Neural cell (in vitro differentiated cells): ENCODE measurements at places on chromosomes 5 and 9. TPM values are rescaled to one million over a fixed set of nuclear protein-coding genes. Genes with fewer than 3 reads are reported as not detected.

The GRXCR2 gene
- 0.36 TPM in 1 of 2 replicates, not detected in the other for polyA plus RNA-seq

The PCDHB2 gene
- polyA plus RNA-seq, result 103 and 105 TPM in 2 replicates

The CDX1 gene
- not detected in 2 replicates for polyA plus RNA-seq

The EHMT1 gene
- 53.0 and 65.8 TPM in 2 replicates for polyA plus RNA-seq

The IL7R gene
- polyA plus RNA-seq, result 0.10 TPM in 1 of 2 replicates, not detected in the other

The MSMP gene
- polyA plus RNA-seq, result not detected in 2 replicates

The SLC36A2 gene
- not detected in 2 replicates for polyA plus RNA-seq

The FOXD4L3 gene
- not detected in 2 replicates for polyA plus RNA-seq

The CORO2A gene
- polyA plus RNA-seq, result 1.9 TPM in 2 replicates

The TNFSF8 gene
- not detected in 2 replicates for polyA plus RNA-seq

The TXNDC8 gene
- polyA plus RNA-seq, result not detected in 2 replicates

The IL13 gene
- polyA plus RNA-seq, result 0.25 TPM in 1 of 2 replicates, not detected in the other

The BRD8 gene
- 96.1 and 118 TPM in 2 replicates for polyA plus RNA-seq

The EGR1 gene
- 8.9 and 15.6 TPM in 2 replicates for polyA plus RNA-seq

The CCNO gene
- 0.16 TPM in 1 of 2 replicates, not detected in the other for polyA plus RNA-seq

The FAM200C gene
- 21.6 and 22.6 TPM in 2 replicates for polyA plus RNA-seq

The FGF18 gene
- 1.2 TPM in 1 of 2 replicates, not detected in the other for polyA plus RNA-seq

The CD274 gene
- 0.16 TPM in 1 of 2 replicates, not detected in the other for polyA plus RNA-seq

The FOXD4L4 gene
- 0.10 TPM in 1 of 2 replicates, not detected in the other for polyA plus RNA-seq

The TMC1 gene
- not detected in 2 replicates for polyA plus RNA-seq

The FAM221B gene
- 0.09 TPM in 1 of 2 replicates, not detected in the other for polyA plus RNA-seq

The GPRIN1 gene
- polyA plus RNA-seq, result 32.3 and 42.8 TPM in 2 replicates

The SIT1 gene
- not detected in 2 replicates for polyA plus RNA-seq
